Neural progenitor cell (in vitro differentiated cells): ENCODE measurements at places on chromosomes 4 and X.

DNA sequence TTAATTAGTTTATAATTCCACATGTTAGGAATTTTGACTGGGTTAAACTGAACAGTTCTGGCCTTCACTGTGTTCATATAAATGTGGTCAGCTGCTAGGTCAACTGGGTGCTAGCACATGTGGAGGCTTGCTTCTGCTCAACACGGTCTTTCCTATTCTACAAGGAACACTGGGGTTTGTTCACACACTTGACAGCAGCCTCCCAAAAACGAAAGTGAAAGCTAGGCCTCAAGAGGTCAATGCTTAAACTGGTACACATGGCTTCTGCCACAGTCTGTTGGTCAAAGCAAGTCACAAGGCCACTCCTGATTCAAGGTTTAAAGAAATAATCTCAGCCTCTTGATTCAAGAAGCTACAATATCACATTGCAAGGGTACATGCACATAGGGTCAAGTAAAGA is 126.5 kb downstream of the QDPR start:
- no peak overlapping the region for H3K4me3 ChIP-seq
- H3K36me3 ChIP-seq = no peaks in the 10 kb centered on the region
- no peaks in the 10 kb centered on the region for H3K4me1 ChIP-seq
- no peak for DNase-seq
- no peak overlapping the region for H3K27ac ChIP-seq
- H3K27me3 ChIP-seq = no peaks in the 10 kb centered on the region

GRCh38 chrX:63920875-63921274 is 135.9 kb upstream of the ARHGEF9 start:
- H3K27ac ChIP-seq = no peak overlapping the region
- no peak overlapping the region for H3K4me3 ChIP-seq
- H3K4me1 ChIP-seq = no peaks in the 10 kb centered on the region
- no peak for DNase-seq
- H3K36me3 ChIP-seq = no peaks in the 10 kb centered on the region

- no peak overlapping the region for H3K27ac ChIP-seq
- H3K27me3 ChIP-seq = peaks cover 49% of the 10 kb centered on the region
- no peak for DNase-seq
- H3K4me1 ChIP-seq = peaks cover 11% of the 10 kb centered on the region
- H3K4me3 ChIP-seq = no peak overlapping the region
- H3K36me3 ChIP-seq = no peaks in the 10 kb centered on the region
Measured at GRCh38 chrX:153639177-153640044, 7.6 kb upstream of the DUSP9 start.

DNA sequence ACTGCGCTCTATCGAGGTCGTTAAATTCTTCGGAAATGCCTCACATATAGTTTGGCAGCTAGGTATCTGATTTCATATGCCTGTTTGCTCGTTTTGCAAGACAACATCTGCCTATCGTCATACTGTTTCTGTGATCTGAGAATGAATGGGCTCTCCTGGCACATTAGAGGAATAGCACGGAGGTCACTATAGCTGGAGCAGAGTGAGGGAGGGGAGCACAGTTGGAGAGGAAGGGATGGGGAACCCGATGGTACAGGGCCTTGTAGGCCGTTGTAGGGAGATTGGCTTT is 552 bp downstream of the IKBKG start:
- H3K4me3 ChIP-seq = peak overlapping the region; percentile 68
- DNase-seq = no peak
- no peaks in the 10 kb centered on the region for H3K27me3 ChIP-seq
- no peaks in the 10 kb centered on the region for H3K4me1 ChIP-seq
- H3K27ac ChIP-seq = peak overlapping the region; percentile 90
- no peaks in the 10 kb centered on the region for H3K36me3 ChIP-seq

GRCh38 chrX:12360383-12360782 is 222.1 kb downstream of the FRMPD4 start:
- DNase-seq = no peak
- H3K36me3 ChIP-seq = no peaks in the 10 kb centered on the region
- H3K27ac ChIP-seq = no peak overlapping the region
- no peaks in the 10 kb centered on the region for H3K27me3 ChIP-seq
- H3K4me1 ChIP-seq = no peaks in the 10 kb centered on the region

- no peak for DNase-seq
- H3K27ac ChIP-seq = no peak overlapping the region
- no peaks in the 10 kb centered on the region for H3K4me1 ChIP-seq
Measured at GRCh38 chr4:172141025-172141424, 327.8 kb downstream of the GALNTL6 start.

- no peaks in the 10 kb centered on the region for H3K27me3 ChIP-seq
- DNase-seq = no peak
- no peaks in the 10 kb centered on the region for H3K4me1 ChIP-seq
Measured at GRCh38 chrX:17758382-17758781, 21.1 kb downstream of the SCML1 start.

DNA sequence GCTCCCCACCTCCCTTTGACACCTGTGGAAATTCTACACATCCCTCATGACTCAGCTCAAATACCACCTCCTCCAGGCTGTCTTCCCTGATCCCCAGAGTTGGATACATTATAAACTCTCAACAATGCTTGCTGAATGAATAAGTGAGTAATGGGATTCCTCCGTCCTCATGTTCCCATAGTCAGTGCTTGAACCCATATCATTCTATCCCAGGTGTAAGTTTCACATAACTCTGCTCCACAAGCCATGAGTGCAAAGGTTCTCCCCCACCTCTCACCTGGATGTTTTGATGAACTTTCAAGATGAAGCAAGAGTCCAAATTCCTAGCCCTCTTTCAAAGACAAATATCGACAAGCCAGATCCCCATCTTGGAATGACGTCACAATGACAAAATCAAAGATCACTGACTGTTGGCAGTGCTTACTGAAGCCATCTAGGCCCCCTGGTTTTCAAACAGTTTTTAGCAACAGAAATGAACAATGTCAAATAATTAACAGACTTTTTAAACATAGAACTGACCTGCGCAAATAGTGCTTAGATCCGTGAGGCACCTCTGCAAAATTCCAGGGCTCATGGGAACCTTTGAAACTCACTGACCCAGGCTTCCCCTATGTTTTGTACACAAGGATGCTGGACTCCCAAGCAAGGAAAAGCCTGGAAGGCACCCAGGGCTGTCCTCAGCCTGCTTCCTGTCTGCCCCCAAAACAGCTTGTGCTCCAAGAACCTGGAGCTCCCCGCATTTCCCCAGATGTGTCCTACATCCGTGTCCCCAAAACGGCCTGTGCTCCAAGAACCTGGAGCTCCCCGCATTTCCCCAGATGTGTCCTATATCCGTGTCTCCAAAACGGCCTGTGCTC is 4.0 kb downstream of the SLC2A9 start:
- H3K27ac ChIP-seq = no peak overlapping the region
- H3K27me3 ChIP-seq = peaks cover 17% of the 10 kb centered on the region
- DNase-seq = no peak
- peaks cover 3% of the 10 kb centered on the region for H3K4me1 ChIP-seq
- H3K4me3 ChIP-seq = no peak overlapping the region
- no peaks in the 10 kb centered on the region for H3K36me3 ChIP-seq

DNA sequence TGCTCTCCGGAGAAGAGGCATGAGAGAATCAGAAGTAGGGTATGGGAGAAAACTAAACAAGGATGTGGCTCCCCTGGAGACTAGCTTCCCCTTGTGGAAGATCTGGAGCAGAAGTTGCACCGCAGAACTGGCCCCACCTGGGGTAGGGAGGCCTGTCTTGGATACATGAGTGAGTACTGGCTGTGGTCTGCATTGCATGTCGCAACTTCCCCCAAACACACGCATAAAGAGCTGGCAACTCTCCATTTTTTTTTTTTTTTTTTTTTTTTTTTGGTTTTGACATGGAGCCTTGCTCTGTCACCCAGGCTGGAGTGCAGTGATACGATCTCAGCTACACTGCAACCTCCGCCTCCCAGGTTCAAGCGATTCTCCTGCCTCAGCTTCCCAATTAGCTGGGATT is 119.9 kb downstream of the EGF start:
- no peak overlapping the region for H3K4me3 ChIP-seq
- peaks cover 10% of the 10 kb centered on the region for H3K4me1 ChIP-seq
- no peak for DNase-seq
- no peak overlapping the region for H3K27ac ChIP-seq
- no peaks in the 10 kb centered on the region for H3K36me3 ChIP-seq

GRCh38 chr4:181063212-181063611 is 1180.0 kb upstream of the TENM3 start:
- H3K27ac ChIP-seq = no peak overlapping the region
- no peak overlapping the region for H3K4me3 ChIP-seq
- H3K4me1 ChIP-seq = peaks cover 7% of the 10 kb centered on the region
- DNase-seq = no peak
- no peaks in the 10 kb centered on the region for H3K27me3 ChIP-seq

- DNase-seq = no peak
- no peak overlapping the region for H3K4me3 ChIP-seq
- H3K27ac ChIP-seq = no peak overlapping the region
- no peaks in the 10 kb centered on the region for H3K27me3 ChIP-seq
- no peaks in the 10 kb centered on the region for H3K4me1 ChIP-seq
- no peaks in the 10 kb centered on the region for H3K36me3 ChIP-seq
Measured at GRCh38 chrX:46244451-46244850, 300.8 kb downstream of the ZNF674 start.

- H3K27ac ChIP-seq = no peak overlapping the region
- no peaks in the 10 kb centered on the region for H3K27me3 ChIP-seq
- H3K4me1 ChIP-seq = peaks cover 5% of the 10 kb centered on the region
- H3K36me3 ChIP-seq = no peaks in the 10 kb centered on the region
- DNase-seq = no peak
Measured at GRCh38 chrX:19750028-19750782, 137.2 kb downstream of the SH3KBP1 start.

- H3K27me3 ChIP-seq = no peaks in the 10 kb centered on the region
- DNase-seq = no peak
- no peak overlapping the region for H3K27ac ChIP-seq
- no peaks in the 10 kb centered on the region for H3K36me3 ChIP-seq
- H3K4me3 ChIP-seq = no peak overlapping the region
Measured at GRCh38 chr4:161448550-161449180, 715.1 kb downstream of the FSTL5 start.

DNA sequence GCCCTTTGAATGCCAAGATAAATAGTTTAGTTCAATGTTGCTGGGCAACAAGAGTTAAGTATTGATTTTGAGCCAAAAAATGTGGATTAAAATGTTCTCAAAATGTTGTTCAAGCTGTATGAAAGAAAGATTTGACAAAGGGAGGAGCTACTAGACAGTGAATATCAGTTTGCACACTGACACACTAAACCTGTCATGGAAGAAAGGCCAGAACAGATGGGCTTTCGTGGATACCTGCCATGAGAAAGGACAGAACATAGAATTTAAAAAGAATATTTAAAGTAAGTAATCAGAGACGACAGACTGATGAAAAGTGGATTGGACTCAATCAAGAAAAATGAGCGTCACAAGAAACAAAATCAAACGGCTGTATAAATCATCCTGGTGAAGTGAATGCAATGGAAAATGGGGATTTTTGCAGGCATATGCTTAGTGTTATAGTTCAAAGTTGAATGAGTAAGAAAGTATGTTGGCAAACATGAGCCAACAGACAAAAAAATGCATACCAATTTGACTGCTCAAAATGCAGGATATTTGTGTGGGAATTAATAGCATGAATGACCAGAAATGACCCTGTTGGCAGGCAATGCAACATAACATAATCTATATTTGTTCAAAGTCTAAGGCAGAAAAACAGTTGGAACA is 7.4 kb downstream of the PCDH18 start:
- H3K4me3 ChIP-seq = no peak overlapping the region
- H3K27me3 ChIP-seq = no peaks in the 10 kb centered on the region
- H3K4me1 ChIP-seq = peaks cover 39% of the 10 kb centered on the region
- DNase-seq = no peak
- H3K36me3 ChIP-seq = peaks cover 72% of the 10 kb centered on the region
- H3K27ac ChIP-seq = no peak overlapping the region

- H3K36me3 ChIP-seq = no peaks in the 10 kb centered on the region
- no peak for DNase-seq
- no peak overlapping the region for H3K27ac ChIP-seq
- H3K27me3 ChIP-seq = no peaks in the 10 kb centered on the region
Measured at GRCh38 chr4:98627531-98628257, 30.7 kb downstream of the TSPAN5 start.

GRCh38 chr4:140056015-140056414 is 98.0 kb downstream of the MAML3 start:
- no peak overlapping the region for H3K27ac ChIP-seq
- no peaks in the 10 kb centered on the region for H3K36me3 ChIP-seq
- H3K4me1 ChIP-seq = peaks cover 5% of the 10 kb centered on the region
- H3K4me3 ChIP-seq = no peak overlapping the region

DNA sequence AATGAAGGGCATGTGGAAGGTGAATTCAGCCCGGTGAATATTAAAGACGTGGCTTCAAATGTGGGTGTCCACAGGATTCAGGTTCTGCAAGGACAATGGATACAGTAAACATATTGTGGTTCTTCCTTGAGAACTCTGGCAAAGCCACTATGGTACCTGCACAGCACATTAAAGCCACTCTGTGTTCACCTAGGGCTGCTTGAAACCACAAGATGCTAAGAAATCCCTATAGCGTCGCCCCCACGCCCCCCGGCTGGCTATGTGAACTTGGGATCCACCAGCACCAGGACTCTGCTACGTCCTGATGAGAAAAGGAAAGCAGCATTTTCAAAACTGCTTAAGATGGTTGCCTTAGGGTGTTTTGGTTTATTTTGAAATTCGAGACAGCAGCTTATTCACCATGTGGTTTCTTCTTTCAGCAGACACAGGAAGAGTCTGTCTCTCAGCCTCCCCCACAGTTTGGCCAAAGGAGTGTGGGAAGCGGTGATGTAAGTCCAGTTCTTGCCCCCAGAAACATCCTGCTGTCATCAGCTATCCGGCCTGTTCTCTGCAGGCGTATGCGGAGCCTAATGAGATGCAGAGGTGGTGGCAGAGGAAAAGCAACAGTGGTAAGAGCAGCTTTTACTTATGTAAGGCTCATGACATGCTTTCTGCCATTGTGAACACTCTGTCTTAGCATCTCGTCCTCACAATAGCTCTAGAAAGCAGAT is 111.5 kb downstream of the AFAP1 start:
- H3K27ac ChIP-seq = no peak overlapping the region
- no peak overlapping the region for H3K4me3 ChIP-seq
- no peaks in the 10 kb centered on the region for H3K27me3 ChIP-seq
- DNase-seq = no peak

DNA sequence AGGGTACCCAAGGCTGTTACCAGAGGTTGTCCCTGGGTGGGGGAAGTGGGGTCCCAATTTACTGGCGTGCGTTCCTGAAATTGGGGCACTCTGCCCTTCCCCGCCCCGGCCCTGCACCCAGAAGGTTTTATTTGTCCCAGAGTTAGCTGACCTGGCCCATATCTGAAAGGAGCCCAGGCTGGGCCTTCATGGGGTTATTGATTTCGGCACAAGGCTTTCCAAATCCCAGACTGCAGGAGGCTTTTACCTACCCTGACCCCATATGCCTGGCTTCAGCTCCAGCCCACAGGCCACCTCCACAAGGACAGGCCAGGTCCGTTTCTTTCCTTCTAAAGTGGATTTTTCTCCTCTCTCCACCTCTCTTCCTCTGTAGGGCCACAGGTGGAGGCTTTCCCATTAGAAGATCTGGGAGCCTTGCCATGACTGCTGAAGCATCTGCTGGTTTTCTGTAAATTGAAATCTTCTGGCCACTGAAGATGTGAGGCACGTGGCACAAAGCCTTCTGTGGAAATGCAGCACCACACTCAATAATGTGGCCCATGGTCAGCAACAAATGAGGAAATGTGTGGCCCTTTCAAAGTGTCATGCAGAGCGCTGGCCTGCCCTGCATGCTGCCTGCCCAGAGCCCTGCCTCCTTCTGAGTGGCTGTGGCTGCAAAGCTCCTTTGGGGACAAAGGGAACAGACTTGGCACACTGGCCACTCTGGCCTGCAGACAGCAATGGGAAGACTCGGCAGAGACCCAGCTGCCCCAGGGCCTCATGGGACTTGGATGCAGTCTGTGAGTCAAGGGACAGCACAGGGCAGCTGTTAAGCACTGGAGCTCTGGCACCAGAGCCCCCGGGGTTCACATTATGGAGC is 43.1 kb upstream of the MTM1 start:
- H3K4me1 ChIP-seq = no peaks in the 10 kb centered on the region
- H3K27me3 ChIP-seq = no peaks in the 10 kb centered on the region
- H3K36me3 ChIP-seq = no peaks in the 10 kb centered on the region
- no peak overlapping the region for H3K4me3 ChIP-seq
- DNase-seq = no peak
- H3K27ac ChIP-seq = no peak overlapping the region
